Stimulated activated effector memory CD8-positive, alpha-beta T cell treated with anti-CD3 and anti-CD28 coated beads, Interleukin-12 subunit alpha, Interleukin-12 subunit beta, amount 100 ng/mL, for 72 hours (primary cell): ENCODE measurements at places on chromosomes 2 and 18.

- DNase-seq = no peak
These were observed 97.8 kb downstream of the FMNL2 start for GRCh38 chr2:152432765-152433164.

- no peak for DNase-seq
These were observed 2.9 kb downstream of the MAT2A start for GRCh38 chr2:85541753-85542457.

GRCh38 chr18:76461692-76462325 is 33.2 kb downstream of the ZNF516 start:
- no peak for DNase-seq

DNA sequence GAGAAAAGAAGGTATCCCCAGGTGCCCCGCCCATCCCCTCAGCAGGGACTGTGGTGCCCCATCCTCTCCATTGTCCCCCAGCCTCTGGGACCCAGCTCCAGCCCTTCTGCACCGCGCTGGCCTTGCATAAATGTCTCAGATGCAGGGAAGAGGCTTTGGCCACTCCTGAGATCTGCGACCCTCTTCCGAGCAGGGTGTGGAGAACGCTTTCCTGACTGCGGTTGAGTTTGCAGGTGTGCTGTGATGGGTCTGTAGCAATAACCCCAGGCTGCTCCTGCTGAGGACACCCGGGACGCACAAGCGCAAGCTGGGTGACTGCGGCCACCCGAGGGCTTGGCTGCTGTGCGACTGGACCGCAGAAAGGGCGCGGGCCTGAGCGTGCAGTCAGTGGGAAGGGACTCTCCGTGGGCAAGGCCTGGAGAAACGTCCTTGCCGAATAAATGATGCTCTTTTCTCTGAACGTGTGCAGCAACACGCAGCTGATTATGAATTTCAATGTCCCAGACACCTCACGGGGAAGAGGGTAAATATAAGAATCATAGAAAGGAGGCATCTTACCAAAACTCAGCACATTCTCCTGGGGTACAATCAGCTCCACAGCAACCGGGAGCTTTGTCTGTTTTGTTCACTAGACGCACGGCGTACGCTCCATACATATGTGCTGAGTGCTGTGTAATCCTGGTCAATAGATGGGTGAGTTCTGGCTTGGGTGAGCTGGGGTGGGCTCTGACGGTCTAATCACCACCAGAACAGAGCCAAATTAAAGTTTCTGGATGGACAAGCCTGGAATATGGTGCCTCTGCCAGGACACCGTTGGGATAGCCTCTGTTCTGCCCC is 67.5 kb upstream of the ZNF516 start:
- no peak for DNase-seq

DNA sequence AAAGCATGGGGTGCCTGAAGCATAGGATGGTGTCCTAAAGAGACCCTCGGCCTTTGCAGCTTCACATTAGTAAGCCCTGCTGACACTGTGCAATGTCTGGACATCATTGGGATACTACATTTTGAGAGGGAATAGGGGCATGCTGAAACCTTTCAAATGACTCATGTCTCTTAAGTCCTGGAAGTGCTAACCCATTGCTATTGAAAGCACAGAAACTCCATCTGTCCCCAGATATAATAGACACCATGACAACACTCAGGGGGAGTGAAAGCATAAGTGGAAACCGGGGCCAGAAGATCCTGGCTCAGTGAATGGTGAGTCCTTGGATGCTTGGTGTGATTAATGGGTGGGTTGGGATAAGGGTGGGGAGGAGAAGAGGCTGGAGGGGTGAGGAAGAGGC is 595.5 kb upstream of the ID2 start:
- no peak for DNase-seq

- DNase-seq = no peak
These were observed 99.7 kb upstream of the SMAD7 start for GRCh38 chr18:49050452-49050851.

DNA sequence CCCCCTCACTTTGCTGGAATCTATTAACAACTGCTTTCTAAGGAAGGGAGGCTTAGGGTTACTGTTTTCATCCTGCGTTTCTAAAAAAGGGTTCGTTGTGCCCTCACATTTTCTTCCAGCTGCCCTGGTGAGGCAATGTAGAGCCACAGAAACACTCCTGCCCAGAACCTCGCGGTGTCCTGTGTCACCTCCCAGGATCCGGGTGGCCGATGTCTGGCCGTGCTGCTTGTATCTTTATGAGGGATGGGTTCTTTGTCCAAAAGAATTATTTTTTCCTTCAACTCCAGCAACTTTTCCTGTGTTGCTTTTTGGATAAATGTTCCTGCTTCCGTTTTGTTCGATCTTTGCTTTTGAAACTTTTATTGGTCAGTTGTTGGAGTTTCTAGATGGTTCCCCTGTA is 291.8 kb upstream of the HS6ST1 start:
- no peak for DNase-seq

DNA sequence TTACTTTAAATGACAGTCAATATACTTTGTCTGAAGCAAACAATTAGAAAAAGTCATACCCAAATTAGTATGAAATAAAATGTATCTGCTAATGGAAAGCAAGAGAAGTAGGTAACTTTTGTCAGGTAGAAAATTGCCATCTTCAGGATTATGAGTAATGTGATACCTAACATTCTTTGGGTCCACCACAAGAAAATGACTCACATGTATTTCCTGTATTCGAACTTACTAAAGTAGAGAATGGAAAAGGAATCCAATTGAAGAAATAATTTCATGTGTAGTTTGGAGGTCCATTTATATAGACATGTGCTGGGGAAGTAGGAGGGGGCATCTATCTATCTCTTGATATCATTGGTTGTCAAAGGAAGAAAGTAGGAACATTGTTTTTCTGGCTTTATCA is 636.2 kb upstream of the CHAC2 start:
- no peak for DNase-seq

DNA sequence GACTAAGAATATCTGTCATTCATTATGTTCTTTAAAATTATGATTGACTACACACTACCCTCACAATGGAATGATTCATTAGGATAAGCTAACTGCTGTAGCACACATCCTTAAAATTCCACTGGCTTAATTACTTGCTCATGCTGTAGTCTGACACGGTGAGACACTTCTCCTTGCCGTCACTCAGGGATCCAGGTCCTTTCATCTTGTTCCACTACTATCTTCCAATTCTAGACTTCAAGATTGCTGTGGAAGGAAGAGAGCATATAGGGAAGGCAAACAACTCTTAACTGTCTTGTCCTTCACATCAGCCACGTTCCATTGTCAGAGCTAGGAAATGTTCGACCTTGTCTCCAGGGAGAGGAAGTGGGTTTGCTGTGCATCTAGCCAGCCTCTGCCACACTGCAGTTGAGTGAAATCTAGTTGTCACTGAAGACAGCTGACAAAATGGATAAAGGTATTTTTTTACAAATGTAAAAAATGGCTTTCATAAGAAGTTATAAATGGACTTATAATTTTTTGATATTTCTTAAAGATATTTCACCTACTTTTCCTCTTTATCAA is 30.1 kb downstream of the GREB1L start:
- DNase-seq = no peak

DNA sequence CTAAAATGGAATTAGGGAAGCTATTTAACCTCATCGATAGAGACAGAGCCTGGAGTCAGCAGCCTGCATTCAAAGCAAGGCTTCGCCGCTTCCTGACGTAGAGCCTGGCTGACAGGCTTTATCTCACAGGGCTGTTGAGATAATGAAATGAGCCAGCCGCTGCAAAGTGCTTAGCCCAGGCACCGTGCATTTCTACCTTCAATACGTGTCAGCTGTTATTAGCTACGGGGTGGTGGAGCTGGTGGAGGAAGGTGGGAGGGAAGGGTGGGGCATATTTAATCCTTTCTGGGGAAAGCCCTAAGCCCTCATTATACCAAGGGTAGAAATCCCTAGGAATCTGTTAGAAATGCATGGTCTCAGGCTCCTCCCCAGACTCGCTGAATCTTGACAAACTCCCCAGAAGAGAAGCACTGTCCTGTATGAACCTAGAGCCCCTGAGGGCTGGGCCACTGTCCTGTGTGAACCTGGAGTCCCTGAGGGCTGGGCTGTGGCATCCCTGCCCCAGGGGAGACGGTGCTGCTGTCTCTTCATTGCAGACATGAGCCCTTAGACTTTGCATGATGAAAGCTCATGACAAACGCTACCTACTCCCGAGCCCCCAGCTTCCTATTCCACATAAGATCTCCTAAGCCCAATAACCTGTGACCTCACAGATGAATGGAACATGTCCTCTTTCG is 72.4 kb downstream of the ALPK2 start:
- no peak for DNase-seq

GRCh38 chr2:63764630-63765029 is 77.1 kb upstream of the UGP2 start:
- no peak for DNase-seq

DNA sequence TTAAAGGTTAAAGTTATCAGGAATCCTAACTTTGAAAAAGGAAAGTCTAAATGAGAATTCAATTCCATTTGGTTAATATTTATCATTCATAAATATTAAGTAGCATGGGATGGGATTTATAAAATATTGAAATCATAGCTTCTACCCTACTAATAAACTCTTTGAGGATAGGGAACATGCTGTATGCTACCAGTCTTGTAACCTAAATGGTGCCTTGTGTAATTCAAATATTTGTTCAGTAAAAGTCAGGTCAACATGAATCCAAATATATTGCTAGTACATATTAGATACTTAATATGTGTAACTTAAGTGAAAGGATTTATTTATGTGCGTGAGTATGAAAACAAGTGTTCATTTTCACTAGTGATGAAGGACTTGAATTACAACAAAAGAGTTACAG is 94.1 kb downstream of the CAMKMT start:
- no peak for DNase-seq

DNA sequence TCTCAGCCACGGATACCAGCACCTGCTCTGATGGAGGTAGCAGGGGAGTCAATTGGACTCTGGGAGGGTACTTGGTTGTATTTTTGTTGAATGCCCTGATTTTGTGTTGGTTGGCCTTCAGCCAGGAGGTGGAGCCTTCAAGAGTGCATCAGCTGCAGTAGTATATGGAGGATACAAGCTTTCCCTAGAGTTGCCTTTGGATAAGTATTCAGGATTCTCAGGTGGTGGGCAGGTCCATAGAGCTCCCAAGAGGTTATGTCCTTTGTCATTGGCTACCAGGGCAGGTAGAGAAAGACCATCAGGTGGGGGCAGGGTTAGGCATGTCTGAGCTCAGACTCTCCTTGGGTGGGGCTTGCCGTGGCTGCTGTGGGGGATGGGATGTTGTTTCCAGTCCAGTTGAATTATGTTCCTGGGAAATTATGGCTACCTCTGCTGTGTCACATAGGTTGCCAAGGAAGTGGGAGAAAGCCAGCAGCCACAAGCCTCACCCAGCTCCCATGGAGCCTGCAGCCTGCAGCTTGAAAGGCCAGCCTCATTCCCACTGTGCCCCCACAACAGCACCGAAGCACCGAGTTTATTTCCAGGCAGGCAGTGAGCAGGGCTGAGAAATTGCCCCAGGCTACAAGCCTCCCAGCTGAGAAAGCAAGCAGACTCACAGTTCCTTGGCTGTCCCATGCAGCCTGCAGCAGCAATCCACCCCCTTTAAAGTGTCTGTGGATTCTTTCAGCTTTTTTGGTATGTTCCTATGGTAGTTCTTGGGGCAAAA is 38.6 kb upstream of the CHST9 start:
- DNase-seq = no peak

DNA sequence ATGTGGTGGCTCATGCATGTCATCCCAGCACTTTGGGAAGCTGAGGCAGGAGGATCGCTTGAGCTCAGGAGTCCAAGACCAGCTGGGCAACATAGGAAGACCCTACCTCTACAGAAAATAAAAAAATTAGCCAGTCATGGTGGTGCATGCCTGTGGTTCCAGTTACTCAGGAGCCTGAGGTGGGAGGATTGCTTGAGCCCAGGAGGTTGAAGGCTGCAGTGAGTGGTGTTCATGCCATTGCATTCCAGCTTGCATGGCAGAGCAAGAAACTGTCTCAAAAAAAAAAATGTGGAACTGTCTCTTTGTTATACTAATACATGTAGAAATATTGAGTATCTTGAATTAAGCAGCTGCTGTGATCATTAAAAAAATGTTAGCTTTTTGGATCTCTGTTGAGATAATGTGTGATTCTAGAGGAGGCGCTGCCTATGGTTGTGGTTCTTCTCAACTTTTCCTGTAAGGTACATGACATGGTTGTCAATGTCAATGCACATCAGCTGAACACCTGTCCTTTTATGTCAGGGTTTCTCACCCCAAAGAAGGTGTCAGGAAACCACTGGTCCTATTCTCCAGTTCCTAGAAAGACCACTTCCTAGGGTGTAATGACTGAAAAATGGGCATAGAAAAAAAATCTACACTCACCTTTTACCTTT is 34.7 kb upstream of the IL1RL1 start:
- DNase-seq = no peak

DNA sequence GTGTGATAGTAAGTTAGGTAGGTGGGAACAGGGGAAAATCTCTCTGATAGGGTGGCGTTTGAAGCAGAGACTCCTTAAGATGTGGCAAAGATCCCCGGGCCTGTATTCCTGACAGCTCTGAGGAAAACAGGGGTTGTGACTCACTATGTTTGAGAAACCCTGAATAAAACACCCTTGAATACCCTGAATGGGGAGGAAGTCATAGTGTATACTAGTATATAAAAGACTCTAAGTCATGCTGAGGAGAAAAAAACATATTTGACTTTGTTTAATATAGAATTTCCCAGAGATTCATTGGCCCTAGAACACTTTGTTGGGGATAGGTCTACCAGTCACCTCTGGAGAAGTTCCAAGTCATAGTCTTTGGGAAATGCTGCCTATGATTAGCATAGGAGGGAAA is 590.9 kb downstream of the IRS1 start:
- DNase-seq = no peak

DNA sequence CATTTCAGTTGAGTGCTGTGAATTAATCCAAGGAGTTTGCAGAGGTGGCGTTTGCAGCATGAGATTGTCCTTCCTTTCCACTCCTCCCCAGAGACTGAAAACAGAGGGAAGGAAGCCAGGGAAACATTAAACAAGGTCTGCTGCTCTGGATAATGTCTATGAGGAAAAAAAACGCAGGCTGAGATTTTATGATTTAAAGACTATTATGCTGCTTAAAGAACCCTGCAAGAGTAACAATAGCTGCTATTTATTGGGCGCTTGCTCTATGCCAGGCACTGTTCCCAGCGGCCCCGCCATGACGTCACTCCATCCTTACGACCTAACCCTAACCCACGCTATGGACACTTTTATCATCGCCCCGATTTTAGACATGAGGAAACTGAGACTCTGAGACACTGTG is 222.4 kb downstream of the BCL2 start:
- DNase-seq = no peak

DNA sequence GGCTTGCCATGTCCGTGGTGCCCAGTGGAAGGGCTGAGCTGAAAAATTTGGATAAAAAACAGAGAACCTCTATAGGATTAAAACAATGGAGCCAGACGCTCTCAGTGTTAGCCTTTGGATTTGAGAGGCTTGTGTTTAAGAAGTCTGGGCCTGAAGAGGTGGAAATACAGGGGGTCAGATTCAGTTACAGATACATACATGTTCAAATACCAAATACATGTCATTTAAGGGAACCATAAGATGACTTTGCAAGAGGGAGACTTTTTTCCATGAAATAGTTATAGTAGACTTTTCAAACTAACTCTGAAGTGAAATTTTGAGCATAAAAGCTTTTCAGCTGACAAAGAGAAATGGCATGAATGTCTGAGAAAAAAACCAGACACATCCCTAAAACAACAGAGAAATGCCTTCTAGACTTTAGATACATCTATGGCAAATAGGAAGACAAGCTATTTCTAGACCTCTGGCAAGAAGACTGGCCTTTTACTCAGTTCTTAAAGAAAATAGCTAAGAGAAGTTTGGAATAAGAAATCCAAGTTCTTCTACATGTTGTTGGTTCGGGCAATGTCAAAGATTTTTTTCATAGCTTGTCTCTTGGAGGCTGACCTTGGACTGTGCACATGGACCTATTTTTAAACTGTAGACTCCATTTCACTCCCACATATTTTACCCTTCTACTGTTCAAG is 112.9 kb downstream of the LTBP1 start:
- DNase-seq = no peak
